Hematopoietic multipotent progenitor cell treated with erythropoietin and hydrocortisone succinate and interleukin-3 and kit ligand, for 4 days (in vitro differentiated cells): ENCODE measurements at places on chromosomes 13 and 19.

GRCh38 chr19:23957660-23958281 is 43.1 kb downstream of the ZNF726 start:
- DNase-seq: no peak

GRCh38 chr19:397941-398706 is 10.8 kb downstream of the C2CD4C start:
- no peak for DNase-seq

DNA sequence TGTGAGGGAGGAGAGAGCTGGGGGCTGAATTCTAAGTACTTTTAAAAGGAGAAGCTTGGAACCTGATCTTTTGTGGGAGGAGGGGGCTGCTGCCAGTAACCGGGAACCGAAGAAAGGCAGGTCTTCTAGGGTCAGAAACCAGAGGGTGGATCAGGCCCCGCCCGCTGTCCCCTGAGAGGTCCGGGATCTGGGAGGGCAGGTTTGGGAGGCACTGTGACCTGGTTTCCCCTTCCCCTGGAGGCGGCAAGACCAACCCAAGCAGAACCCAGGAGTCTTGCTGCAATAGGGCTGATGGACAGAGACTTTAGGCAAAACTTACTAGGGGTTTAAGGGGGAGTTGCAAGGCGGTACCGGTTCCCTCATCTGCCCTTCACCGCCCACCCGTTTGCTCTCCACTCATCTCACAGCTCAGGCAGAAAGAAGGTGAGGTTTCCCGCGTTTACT is 707 bp upstream of the KLK8 start:
- no peak for DNase-seq

DNA sequence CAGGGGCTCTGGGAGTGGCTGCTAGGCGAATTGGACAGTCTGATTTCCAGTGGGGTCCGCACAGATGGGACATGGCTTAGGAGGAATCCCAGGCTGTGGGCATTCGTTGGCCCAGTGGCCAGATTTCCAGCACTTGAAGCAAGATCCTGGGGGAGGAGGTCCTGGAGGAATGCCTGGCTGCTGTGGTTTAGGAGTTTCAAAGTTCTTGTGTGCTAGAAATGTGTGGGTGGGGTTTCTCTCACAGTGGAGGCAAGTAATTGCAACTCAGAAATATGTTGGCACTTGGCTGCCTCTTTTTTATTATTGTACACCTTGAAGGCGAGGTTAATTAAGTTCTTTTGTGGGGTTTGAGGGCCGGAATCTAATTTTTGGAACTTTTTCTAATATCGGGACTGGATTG is 17.1 kb downstream of the IGFL3 start:
- DNase-seq: no peak

DNA sequence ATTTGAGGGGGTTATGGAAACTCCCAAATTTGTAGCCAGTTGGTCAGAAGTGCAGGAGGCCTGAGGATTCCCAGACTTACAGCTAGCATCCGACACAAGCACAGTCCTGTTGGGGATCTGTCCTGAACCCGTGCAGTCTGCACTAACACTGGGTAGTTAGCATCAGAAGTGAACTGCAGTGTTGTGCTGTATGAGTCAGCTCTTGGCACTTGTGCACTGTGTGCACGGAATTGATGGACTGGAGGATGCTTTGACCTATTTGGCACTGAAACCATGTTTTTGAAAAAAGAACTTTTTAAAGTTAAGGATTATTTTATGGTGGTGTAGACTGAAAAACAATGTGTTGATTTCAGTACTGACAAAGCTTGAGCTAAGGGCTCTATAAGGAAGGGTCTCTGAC is 279.0 kb downstream of the NHLRC3 start:
- no peak for DNase-seq

GRCh38 chr13:74644229-74644628 is 510.0 kb upstream of the KLF12 start:
- DNase-seq: no peak

- DNase-seq: no peak
Measured at GRCh38 chr19:6381030-6381750, 5.5 kb upstream of the PSPN start.

DNA sequence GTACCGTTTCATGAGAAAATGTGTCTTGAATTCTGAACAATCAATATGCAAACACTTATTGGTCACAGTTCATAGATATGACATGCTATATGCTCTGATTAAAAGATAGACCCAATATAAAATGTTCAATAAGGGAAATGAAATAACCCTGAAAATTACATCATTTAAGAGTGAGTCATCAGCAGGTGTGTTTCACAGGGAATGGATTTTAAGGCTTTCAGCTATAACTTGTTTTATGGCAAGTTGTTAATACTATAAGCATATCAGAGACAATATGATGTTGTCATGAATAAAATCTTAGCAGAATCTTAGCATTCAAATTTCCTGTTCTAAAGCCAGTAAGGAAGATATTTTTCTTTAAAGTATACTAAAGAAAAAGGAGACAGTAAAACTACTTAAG is 483.4 kb upstream of the PCDH9 start:
- DNase-seq: no peak

DNA sequence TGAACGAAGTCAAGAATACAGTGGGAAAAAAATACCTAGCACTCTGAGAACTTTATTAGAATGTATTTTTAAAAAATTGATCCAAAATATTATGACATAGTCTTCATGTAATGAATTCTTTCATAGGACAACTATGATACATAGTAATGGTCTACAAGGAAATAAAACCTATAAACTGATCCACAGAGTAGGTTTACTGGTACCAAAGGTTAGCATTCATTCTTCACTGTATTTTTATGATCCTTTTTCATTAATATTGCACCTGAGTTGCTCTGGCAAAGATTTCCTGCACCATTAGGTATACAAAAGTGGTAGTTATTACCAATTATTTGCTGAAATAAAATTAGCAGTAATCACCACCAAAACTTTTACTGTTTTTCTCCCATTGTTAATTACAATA is 4.2 kb downstream of the NEK3 start:
- no peak for DNase-seq

DNA sequence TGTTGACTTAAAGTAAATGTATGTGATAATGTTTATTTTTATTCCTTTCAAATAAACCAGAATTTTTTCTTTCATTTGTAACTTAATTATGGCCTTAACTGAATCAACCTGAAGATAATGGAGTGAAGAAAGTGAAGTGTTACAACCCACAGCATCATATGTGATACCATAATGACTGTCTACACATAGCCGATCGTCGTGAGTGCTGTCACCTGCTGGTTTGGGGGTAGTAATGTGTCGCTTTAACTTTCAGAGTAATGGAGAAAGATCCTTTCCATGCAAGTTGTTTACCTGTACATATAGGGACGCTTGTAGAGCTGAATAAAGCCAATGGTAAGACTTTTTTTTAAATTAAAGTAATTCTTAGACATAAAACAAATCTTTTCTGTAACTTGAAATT is 9.9 kb downstream of the CDC16 start:
- DNase-seq: no peak

DNA sequence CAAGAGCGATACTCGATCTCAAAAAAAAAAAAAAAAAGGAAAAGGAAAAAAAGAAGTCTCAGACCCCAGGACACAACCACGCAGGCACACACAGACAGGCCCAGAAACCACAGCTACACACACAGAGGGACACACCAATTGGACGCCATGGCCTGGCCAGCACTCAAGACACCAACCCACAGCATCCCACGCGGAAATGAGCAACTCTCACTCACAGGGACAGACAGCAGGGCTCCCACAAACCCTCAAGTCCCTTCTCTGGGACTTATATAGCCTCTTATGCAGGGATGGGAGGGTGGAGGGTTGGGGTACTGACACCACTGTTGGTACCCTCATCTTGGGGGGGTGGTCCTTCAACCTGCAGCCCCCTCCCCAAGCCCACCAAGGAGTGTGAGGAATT is 5.9 kb downstream of the NOTCH3 start:
- no peak for DNase-seq

DNA sequence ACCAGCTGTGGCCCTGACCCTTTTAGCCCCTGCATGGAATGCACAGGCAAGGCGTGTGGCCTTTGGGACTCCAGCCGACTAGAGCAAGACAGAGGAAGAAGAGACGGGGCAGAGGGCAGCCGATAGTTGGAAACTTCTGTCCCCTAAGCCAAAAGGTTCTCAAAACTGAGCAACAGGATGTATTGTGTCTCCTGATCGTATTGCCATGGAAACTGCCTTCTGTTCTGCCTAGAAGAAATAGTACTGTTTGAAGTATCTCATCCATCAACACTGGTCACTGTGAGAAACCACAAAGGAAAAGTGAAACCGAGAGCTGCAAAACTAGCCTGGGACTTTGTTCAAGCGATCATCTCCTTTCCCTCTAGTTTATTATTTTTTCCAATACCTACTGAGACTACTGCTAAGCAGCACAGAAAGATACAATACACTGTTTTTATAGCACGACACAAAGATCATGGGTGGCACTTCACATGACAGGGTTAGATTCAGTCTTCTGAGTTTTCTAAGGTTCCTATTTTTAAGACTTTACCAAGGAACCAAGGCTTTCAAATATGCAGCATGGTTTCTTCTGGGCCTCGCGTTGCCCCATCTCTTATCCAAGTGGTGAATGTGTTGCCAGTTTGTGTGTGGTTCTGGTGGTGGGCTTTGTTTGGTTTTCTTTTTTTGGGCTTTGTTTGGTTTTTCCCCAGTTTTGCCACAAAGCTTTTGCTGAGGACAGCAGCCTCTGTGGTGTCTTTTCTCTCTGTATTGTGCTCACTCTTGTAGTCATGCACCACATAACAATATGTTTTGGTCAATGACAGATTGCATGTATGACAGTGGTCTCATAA is 49.3 kb upstream of the GPR183 start:
- DNase-seq: peak; percentile 95

DNA sequence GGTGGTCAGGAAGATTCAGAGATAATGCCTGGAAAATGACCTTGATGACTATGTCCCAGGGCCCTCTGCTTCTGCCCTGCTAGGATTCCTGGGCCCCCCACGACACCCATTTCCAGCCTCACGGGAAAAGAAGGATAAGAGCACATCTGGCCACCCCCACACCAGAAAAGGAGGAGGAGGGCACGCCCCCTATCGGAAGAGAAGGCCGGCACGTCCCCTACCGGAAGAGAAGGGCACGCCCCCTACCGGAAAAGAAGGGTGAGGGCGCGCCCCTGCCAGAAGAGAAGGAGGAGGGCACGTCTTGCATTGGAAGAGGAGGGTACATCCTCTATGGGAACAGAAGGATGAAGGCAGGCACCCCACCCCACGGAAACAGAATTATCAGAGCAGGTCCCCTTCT is 84.3 kb downstream of the IER2 start:
- peak; percentile 86 for DNase-seq

GRCh38 chr13:74795526-74795925 is 661.3 kb upstream of the KLF12 start:
- DNase-seq: no peak

GRCh38 chr13:20129076-20129475 is 31.8 kb downstream of the GJA3 start:
- no peak for DNase-seq

DNA sequence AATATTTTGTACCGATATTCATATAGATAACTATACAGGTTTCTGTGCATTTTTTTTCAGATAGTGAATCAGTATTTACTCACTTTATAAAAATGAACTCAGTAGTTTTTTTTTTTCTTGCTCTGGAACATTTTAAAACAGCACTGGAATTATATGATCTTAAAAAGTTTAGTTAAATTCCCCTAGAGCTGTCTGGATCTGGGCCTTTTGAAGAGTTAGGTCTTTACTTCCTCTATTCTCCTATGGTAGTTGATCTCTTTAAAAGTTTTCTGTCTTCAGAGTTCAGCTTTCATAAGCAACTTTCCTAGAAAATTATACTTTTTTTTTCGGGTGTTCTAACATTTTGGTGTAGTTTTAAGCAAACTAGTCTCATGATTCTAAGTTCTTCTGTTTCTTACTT is 21.8 kb upstream of the RBM26 start:
- peak; percentile 40 for DNase-seq

- DNase-seq: no peak
Measured at GRCh38 chr19:5831159-5831558, 8.3 kb downstream of the FUT6 start.

GRCh38 chr13:112892426-112893206 is 76.4 kb upstream of the MCF2L start:
- DNase-seq: peak; percentile 51

DNA sequence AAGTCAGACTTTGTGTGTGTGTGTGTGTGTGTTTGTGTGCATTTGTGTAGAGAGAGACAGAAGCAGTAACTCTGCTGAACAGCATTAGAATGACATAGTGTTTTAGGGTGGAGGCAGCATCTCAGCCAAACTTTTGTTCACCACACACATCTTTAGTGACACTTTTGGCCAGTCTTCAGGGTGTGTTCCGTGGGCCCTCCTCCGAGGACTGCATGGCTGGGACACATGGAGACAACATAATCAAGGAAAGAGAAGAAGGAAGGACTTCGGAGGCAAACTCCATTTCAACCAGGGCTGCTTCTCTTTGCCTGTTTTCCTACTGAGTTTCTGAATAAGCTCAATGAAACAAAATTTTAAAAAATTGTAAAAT is 205.1 kb downstream of the LHFPL6 start:
- no peak for DNase-seq

DNA sequence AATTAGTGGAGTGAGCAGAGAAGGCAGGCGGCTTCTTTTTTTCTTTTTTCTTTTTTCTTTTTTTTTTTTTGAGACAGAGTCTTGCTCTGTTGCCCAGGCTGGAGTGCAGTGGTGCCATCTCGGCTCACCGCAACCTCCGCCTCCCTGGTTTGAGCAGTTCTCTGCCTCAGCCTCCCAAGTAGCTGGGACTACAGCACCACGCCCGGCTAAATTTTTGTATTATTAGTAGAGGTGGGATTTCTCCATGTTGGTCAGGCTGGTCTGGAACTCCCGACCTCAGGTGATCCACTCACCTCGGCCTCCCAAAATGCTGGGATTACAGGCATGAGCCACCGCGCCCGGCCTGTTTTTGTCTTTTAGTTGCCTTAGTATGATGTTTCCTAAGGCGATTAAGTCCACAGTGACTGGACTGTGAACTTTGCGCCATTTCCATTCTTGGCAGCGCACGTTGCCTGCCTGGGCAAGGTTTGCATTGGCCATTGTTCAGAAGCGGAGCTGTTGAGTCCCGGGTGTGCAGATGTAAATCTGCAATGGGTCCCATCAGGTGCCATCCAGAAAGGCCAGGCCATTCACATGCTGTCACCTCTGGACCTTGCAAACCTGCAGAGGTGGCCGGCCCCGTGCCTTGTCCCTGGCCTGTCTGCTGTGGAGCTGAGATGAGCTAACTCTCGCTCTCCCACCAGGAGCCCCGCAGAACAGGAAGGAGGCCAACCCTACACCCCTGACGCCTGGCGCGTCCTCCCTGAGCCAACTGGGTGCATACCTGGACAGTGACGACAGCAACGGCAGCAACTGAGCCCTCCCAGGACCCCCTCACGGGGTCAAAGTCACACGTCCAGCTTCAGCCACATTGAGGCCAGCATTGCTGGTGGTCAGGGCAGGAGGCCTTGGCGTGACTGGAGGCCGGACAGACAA is 10.9 kb upstream of the SHD start:
- DNase-seq: no peak
